Skin of body (tissue), 3 donors: ENCODE measurements at places on chromosomes 5 and 9. TPM values are rescaled to one million over a fixed set of nuclear protein-coding genes. Genes with fewer than 3 reads are reported as not detected.

ANKH gene
- 23.2 TPM for total RNA-seq

SGTB gene
- total RNA-seq, result 7.3 TPM

CMYA5 gene
- 52.9 TPM for total RNA-seq

PPP2R2B gene
- total RNA-seq, result 2.2 TPM

DNA sequence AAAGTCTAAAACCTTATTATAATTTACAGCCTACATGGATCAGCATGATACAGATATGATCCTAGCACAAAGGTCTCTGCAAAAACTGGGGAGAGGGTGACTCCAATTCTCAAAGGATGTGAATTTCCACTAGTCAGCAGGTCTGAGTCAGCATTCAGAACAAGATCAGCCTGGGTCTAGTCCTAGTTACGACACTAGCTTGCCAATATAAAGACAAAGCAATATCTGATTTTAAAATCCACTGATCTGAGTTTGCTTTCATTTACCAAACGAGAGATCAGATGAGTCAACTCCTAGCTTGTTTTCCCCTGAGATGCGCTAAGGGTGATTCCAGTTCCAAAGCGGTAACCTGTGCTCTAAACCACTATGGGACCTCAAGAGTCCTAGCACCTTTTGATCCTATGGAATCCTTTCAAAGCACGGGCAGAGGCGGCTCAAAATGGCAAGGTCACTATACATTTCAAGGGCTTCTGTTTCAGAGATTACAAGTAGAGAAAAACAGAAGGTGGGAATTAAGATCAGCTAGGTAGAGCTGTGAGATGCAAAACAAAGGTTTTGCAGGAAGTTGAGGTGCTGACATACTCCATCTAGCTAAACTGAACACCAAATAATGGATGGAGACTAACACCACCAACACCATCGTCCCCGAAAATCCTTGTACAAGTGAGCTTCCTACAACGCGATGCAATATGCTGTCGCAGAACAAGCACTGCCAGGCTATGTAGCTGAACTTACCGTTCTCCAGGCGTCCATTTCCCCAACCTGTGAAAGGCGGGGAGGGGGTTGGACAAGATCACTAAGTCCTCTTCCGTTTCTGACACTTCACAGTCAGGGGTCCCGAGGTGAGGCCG lies 906 bp downstream of the SLC25A51 start:
- no peak for DNase-seq
